ENCODE measurements at places on chromosomes 11 and 22.

GRCh38 chr11:102488208-102488607, 35.6 kb upstream of the TMEM123 start:
- no peak for DNase-seq

DNA sequence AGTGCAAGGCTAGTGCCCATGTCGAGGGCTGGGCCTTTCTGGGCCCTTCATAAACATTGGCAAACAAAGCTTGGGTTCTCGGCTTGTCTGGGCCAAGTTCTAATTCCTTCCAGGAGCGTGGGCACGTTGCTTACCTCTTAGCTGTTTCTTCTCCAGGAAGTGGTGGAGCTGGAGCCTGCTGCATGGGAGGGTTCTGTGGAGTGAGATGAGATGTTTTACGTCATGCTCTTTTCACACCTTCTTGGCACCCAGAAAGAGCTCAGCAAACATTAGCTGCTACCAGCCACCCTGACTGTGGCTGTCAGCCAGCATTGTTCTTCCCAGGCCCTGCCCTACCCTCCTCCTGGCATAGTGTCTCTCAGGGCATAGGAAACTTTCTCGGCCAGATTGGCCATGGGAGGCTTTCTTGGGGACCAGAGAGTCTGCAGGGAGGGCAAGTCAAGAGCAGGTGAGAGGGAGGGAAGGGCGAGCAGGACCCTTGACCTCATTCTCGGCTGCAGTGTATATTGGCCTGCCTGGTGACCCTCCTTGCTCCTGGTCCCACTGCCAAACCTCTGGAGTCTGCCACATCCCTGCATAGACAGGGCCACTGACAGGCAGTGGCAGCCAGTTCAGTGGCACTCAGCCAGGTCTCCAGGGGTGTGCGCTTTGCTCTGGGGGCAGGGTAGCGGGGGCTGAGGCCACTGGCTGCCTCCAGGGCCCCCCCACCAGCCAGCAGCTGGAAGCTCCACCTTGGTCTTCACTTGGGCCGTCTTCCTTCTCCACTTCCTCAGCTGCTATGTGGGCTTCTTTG, 98.8 kb downstream of the BCR start:
- peak; percentile 58 for DNase-seq

DNA sequence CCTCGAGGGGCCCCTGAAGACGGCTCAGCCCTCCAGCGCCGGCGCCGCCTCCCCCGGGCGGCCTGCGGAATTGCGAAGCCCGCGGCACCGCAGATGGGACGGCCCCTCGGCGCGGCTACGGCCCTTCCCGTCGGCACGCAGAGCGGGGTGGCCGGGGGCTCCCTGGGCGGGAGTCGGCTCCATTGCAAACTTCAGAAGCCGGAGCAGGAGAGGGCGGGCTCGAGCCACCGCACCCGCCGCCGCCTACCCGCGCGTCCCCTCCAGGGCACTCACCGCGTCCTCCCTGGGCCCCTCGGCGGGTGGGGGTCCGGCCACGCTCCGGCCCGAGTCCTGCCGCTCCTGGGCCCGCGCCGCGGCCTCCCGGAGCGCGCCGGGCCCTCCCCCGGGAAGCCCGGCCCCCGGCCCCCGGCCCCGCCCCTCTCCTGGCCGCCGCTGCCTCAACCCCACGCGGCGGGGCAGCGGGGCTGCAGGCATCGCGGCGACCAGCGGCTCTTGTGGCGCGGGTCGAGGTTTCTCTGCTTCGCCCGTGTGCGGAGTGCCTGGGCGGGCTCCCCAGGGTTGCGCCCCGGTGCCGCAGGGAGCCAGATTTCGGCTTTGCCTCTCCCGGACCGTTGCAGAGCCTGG, at the start of gene PACSIN3:
TSS of gene PACSIN3 (minus strand) at position 359 of the 624 bp plus-strand sequence. CDS start 3,707 bp downstream, outside the sequence.
- DNase-seq, result peak; percentile 69

DNA sequence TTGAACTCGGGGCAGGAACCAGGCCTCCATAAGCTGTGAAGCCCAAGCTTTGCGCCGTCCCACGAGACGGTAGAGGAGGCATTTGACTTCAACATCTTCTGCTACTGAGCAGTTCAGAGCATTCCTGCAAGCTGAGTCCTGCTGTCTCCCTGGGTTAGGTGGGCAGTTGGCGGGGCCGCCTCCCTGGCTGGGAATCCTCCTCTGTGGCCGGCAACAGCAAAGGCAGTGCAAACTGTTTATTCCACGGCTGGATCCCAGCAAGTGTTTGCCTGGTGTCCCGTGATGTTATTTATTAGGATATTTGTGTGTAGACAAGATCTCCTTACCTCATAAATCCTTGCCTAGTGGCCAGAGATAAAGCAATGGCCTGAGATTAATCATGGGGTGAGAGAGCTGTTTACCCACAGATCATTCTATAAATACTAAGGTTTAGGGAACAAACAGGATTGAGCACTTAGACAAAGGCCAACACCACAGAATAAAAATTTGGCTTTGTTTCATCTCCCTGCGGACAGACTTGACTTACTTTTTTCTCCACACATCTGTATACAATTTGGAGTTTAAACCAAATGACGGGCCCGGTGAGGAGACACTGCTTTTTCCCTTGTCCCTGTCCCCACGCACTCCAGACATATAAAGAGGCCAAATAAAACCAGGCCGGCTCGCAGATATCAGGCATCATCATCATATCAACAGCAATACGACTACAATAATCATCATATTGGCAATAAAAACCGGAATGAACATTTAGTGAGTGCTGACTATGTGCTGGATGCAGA, 63.4 kb downstream of the NAT10 start:
- no peak for DNase-seq

DNA sequence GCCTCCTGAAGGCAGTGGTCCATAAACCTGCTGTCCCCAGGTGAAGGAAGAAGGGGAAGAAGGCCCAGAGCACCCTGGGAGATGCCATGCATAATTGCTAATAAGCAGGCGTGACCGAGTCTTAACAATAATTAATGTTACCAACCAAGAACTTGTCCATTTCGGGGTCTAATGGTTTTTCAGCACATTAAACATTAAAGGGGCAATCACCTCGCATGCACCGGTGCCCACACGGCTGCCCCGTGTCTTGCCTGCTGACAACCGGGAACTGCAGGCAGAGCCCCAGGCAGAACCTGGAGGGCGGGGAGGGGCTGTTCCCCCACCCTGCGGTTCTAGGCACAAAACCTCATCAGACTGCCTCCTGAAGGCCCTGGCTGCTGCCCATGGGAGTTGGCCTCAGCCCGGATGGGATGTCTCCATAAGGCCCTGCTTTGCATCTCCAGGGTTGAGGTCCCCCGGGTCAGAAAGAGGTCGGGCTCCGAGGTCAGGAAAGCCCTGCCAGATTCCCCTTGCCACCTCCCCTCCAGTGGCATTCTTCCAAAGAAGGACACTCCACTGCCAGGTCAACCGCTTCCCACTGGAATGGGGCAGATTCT, 169.0 kb downstream of the BUD13 start:
- DNase-seq, result no peak

DNA sequence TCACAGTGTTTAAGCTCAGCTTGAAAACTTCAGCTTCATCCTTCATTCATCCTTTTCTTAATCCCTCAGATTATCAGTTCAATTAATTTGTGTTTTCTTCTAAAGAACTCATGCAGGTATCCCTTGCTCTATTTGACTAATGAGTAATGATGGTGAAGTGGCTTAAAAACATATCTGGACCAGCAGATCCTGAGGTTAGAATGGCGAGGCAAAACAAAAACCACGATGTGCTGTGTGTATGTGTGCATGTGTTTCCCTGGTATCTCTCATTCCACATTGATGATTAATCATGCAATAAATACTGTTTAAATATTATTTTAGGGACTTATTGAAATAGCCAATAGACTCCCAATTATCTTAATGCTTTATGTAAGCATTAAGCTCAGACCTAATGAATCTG, 437.0 kb downstream of the DYNC2H1 start:
- DNase-seq, result no peak

DNA sequence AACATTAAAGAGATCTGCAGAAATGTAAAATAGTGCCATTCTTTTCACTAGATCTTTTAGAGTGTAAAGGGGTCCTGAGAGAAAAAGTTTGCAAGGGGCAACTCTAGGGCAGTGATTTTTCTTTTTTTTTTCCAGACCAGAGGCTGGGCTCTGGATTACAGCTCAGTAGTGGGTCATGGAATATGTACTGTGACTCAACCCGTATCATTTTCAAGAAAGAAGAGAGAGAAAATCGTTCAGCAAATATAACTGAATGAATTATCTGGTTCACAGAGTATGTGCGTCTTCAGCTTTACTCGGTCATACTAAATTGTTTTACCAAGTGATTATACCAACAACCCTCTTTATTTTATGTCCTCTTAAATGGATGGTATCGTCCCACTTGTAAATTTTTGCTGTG, 3.8 kb downstream of the CEP57 start:
- no peak for DNase-seq

DNA sequence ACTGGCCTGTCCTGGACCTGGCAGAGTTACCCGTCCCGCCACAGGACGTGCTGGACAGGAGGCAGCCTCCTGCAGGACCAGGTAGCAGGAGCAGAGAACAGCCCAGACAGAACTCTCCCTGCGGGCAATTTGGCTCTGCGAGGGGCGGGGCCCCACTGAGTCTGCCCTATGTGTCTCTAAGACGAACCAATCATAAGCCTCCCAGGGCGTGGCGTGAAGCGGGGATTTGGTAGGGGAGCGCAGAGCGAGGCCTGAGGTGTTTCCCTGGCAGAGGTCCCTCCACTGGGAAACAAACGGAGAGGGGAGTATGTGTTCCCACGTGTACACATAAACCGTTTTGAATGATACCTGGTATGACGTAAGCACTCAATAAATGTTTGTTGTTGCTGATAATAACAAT, 7.4 kb downstream of the CD82 start:
- no peak for DNase-seq

GRCh38 chr22:49727191-49727880, 100.3 kb downstream of the BRD1 start:
- no peak for DNase-seq

DNA sequence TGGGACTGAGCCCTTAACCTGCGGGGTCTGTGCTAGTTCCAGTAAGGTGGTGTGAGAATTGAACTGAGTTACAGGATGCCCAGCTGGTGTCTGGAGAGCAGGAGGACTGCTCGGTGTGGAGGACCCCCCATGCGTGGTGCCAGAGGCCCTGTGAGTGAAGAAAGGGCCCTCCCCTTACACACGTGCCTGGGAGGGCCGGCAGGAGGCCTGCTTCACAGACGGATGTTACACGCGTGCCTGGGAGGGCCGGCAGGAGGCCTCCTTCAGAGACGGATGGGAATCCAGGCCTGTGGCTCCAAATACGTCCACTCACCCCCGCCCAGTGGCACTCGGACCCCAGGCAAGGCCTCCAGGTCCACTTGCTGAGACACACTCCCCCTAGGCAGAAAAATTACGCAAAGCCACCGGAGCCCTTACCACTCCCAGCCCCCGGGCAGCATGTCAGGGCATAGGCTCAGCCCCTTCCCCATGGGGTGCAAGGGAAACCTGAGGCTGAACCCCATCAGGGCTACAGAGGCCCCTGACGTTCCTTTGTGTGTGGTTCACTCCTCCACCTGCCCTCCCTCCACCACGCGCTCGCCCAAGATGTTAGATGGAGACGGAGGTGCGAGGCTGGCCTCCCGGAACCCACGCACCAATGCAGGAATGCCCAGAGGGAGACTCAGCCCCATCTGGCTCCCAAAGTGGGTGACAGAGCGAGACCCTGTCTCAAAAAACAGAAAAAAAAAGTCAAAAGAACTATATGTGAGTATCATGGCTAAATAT, 227.8 kb downstream of the BRD1 start:
- no peak for DNase-seq

- peak; percentile 60 for DNase-seq
Measured at GRCh38 chr11:12007769-12008737, at the start of gene DKK3. DKK3 (minus strand) TSS chr11:12008626; CDS start chr11:12008582, 44 bp downstream.

GRCh38 chr11:115155320-115155719, 348.9 kb downstream of the CADM1 start:
- peak; percentile 18 for DNase-seq

DNA sequence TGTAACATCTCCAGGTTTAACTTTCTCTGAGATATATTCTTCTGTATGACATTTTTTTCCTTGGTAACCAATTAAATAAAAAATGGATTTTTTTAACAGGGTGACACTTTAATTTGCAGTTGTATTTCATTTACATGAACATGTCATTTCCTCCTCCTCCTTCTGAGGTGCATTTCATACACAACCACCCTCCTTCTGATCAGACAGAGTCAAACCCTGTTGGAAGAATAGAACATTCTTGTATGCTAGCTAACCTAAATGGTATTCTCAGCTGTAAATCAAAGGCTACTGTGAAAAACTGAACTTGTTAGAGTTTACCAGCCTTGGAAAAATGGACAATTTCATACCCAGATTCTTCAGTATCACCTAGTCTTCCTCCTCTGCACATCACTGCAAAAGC, 52.7 kb upstream of the CHRM4 start:
- DNase-seq, result no peak

DNA sequence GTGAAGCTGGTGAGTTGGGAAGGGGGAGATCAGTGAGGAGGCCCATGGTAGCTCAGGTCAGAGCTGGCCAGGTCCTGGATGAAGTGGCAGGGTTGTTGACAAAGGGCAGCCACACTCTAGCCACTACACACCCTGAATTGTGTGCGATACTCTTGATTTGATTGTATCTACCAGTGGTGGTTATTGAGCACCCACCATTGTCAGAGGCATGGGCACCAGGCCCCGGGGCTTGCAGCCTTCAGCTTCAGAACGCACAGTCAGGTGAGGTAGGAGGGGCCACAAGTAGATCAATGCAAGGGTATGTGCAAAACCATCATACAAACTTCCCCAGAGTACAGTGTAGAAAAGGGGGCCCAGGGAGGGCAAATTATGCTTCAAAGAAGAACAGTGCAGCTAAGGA, 38.1 kb downstream of the MICAL2 start:
- no peak for DNase-seq

DNA sequence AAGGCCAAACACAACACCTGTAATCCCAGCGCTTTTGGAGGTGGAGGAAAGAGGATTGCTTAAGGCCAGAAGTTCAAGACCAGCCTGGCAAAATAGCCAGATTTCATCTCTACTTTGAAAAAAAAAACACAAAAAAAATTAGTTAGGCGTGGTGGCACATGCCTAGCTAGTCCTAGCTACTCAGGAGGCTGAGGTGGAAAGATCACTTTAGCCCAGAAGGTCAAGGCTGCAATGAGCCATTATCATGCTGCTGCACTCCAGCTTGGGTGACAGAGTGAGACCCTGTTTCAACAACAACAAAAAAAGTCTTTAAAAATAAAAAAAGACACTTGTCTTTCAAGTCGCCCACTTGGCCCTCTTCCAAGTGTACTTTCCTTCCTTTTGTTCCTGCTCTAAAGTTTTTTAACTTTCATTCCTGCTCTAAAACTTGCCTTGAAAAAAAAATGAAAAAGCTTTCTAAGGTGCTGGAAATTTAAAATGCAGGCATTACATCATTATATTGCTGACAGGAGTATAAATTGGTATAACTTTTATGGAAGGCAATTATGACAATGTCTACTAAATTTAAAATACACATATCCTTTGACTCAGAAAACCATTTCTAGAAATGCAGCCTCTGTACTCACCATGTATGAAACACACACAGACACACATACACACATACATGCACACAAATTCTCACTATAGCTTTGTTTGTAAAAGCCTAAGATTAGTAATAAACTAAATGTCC, 12.7 kb downstream of the LIPT2 start:
- no peak for DNase-seq

GRCh38 chr22:28068826-28069225, 149.8 kb upstream of the PITPNB start:
- no peak for DNase-seq

Measured in lung (tissue), 17 donors.